ENCODE measurements at places on chromosomes 5 and 9.

DNA sequence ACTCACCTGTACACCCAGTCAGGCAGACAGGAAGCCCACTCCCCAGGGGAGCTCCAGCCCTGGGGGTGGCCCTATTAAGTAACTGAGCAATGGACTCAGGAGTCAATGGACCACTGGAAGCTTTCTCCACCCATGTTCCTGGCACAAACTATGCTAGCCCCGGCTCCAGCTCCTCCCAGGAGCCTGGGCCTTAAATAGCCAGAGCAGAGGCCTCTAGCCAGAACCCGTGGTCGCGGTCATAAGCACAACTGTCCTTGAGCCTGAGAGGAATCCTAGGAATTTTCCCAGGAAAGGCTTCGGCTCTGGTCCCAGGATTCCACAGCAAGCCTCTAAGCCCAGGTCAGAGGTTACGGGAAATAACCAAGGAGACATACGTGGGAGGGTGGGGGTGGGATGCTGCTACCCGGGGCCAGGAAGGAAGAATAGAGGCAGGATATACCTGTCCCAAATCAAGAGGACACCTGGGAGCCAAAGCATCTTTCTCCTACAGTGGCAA lies 5.5 kb downstream of the SEPTIN8 start:
- peak; percentile 46 for DNase-seq

- peak; percentile 10 for DNase-seq
Measured at GRCh38 chr9:79257790-79258351, 313.9 kb upstream of the TLE4 start.

GRCh38 chr5:150498501-150498900 lies 9.4 kb upstream of the NDST1 start:
- no peak for DNase-seq

DNA sequence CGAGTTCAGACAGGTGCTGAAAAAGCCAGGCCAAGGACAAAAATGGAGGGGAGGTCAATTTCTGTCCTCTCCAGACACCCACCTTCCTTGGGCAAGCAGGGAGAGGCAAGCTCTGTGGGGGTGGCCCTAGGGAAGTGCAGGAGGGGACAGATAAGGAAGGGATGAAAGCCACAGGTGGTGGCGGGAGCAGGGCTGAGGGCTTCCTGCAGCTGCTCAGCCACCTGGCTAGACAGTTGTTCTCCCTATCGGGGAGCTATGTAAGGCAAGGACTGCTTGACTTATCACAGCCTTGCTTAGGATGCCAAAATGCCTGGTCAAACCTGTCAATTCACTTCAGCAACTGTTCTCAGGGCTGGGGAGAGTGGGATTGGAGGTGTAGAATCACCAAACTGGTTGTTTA lies 266.1 kb downstream of the ZSWIM6 start:
- DNase-seq: no peak

- no peak for DNase-seq
Measured at GRCh38 chr5:118906947-118907346, 81.4 kb downstream of the DTWD2 start.

GRCh38 chr5:178431782-178432165 lies 158.4 kb downstream of the COL23A1 start:
- no peak for DNase-seq

DNA sequence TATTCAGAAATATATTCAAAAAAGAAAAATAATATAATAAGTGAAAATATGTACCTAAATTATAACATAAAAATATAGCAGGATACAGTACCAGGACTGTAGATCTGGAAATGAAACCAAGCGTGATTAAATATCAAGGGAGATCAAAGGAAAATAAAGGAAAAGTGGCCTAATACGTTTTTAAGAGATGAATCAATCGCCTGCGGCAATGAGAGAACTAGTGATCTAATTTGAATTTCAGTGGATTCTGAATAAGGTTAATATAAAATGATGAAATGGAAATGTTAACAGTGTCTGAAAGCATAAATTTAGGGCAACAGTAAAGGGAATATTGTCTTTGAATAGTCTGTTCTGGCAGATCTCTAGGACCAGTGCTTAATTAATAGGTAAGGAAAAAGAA lies 1761.9 kb upstream of the ACO1 start:
- DNase-seq: no peak

DNA sequence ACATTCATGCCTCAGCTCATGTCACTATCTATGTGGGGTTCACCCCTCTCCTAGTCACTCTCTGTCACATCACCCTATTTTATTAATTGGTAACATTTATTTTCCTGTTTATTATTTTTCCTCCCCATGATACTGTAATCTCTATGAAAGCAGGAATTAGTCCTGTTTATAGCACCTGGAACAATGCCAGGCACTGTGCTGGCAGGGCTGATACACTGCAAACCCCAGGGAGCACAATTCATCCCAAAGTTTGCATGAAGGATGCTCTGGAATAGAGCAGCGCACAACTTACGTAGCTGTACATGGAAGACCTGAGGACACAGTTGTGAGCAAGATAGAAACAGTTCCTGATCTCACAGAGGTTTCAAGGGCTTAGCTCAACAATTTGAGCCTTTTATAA lies 103.2 kb downstream of the NSG2 start:
- no peak for DNase-seq

- DNase-seq: peak; percentile 29
Measured at GRCh38 chr5:178418471-178419010, 171.7 kb downstream of the COL23A1 start.

DNA sequence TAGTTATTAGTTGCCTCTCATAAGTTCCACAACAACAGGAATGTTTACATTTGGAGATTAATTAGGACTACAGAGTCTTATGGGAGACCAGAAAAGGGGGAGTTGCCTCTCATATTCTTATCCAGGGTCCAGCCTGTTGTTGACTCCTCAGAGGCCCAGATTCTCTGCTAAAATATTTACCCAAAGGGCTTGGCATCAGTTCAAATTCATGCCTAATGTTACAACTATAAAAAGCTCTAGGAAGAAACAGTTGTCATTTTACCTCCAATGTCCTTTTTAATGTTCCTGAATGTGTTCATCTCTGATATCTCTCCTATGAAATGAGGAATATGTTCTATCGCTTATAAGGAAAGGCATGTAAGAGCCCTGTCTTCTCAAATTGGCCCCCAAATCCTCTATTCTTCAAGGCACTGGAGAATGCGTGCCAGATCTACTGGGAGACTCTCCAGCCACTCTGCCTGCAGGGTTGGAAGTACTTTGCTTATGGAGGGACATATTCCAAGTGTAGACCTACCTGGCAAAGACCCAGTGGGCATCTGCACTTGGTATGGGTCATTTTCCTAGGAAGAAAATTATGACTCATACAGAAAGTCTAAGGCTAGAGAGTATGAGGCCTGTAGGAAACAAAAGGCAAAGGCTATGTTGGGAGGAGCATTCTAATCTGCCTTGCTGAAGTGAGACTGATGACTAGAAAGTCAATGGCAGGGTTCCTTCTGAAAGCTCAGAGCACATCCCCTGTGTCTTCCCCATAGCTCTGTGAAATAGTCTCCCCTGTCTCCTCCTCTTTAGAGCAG lies 192.6 kb downstream of the ESM1 start:
- DNase-seq: peak; percentile 65

DNA sequence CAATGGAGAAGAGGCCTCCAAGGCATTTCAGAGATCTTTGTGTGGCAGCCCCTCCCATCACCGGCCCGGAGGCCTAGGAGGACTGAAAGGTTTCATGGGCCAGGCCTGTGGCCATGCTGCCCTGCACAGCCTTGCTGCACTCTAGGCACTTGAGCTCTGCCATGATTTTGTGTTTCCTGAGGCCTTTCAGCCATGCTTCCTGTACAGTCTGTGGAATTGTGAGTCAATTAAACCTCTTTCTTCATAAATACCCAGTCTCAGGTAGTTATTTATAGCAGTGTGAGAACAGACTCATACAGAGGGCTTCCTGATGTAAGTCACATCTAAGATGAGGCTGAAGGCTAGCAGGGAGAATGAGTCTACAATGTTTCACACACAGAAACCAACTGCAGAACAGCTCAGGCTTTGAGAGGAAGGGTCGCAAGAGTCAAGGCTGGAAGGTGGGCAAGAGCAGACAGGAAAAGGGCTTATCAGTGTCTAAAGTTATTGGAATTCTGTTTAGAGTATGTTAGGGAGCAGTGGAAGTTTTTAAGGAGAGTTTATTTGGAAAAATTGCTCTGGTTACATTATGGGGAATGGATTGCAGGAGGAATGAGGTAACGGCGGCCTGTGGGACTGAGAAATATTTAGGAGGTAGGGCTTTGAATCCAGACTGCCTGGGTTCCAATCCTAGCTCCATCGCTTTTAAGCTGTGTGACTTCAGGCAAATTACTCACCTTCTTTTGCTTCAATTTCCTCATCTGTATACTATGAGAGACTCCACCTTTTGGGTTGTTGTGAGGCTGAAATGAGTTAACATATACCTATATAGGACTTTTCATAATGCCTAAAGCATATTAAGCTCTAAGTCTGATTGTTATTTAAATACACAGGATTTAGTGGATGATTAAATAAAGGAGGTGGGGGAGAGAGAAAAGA lies 291.2 kb downstream of the CWC27 start:
- no peak for DNase-seq

DNA sequence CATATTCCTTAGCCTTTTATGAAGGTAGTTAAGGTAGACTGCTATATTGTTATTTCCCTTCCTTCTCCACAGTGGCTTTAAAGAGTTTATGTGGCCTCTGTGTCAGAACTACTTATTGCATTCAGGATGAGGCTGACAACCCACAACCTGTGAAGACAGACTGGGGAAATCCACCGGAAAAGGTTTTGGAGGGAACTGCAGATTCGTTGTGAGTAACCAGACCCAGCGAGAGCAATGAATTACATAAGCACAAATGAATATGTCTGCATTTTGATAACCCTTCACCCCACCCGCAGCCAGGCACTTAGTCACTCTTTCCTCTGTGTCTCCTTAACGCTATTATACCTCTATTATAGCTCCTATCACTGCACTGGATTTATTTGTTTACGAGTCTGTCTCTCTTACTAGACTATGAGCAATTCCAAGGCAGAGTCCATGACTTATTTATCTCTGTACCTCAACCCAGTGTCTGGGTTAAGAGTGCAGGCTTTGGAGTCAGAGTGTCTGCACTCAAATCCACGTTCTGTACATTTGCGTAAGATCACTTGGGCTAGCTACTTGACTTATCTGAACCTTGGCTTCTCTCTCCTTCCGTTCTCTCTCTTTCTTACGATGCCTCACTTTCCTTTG lies 19.2 kb downstream of the KCTD16 start:
- DNase-seq: no peak

GRCh38 chr9:95226921-95227320 lies 90.6 kb downstream of the FANCC start:
- no peak for DNase-seq

GRCh38 chr9:89453452-89453851 lies 44.5 kb downstream of the SEMA4D start:
- DNase-seq: no peak

DNA sequence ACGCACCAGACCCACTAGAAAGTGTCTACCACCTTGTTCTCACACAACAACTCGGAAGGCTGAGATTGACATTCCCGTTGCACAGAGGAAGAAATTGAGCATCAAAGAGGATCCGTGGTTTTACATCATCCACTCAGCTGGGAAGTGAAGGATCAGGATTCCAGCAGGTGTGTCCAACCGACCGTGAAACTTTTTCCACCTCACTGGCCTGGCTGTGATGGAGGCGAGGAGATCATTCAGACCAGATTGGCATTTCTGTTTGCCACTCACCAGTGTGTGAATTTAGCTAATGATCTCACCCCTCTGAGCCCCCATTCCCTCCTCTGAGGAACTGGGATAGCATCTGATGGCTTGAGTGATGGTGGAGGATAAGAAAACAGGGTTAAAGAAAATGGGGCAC lies 46.7 kb upstream of the CPLX2 start:
- peak; percentile 64 for DNase-seq

GRCh38 chr5:107669096-107670031 lies 1.4 kb downstream of the EFNA5 start:
- peak; percentile 28 for DNase-seq

- no peak for DNase-seq
Measured at GRCh38 chr5:128483738-128484137, 54.3 kb downstream of the FBN2 start.

- peak; percentile 8 for DNase-seq
Measured at GRCh38 chr9:126146254-126147145, 180.1 kb upstream of the MVB12B start.

DNA sequence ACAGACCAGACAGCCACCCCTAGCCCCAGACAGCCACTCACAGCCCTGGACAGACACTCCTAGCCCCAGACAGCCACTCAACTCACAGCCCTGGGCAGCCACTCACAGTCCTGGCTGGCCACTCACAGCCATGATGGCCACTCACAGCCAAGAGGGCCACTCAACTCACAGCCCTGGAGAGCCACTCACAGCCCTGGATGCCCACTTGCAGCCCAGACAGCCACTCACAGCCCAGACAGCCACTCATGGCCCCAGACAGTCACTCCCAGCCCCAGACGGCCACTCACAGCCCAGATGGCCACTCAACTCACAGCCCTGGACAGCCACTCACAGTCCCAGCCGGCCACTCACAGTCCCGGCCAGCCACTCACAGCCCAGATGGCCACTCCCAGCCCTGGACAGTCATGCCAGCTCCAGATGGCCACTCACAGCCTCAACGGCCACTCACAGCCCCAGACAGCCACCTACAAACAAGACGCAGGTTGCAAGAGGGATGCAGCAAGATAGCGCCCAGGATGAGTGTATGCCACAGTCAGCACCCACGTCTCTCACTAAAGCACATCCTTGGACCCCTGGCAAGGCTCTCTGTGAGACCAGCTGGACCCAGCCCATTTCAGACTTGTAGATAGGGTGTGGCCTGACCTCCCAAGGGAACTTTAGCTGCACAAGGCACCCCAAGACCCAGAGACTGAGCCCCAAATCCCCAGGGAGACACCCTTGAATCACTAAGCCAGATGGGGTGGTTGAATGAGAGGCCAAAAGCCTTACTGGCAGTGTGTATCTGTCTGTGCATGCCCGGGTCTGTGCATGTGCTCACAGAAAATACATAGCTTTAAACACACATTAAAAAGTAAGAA lies 22.4 kb downstream of the ZDHHC11B start:
- peak; percentile 68 for DNase-seq

GRCh38 chr5:128572051-128572929 lies 34.2 kb upstream of the FBN2 start:
- DNase-seq: no peak

GRCh38 chr9:104858846-104859245 lies 69.1 kb downstream of the ABCA1 start:
- no peak for DNase-seq

DNA sequence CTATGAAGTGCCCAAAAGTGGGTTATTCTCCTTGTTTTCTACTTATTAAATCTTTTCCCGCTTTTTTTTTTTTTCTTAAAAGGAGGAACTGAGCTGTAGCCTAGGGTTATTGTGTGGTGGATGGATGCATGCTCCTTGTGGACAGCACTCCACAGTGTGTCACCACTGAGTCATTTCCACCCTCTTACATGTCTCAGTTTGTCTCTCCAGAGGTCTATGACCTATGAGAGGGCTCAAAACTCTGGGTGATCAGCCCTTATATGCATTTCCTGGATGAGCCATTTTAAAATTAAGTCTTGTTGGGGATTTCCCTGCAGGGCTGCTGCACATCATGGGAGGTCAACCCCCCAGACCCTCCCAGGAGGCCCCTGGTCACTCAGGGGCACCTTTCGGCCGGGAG lies 102.2 kb upstream of the MOCS2 start:
- no peak for DNase-seq

- no peak for DNase-seq
Measured at GRCh38 chr5:181173027-181173419, 25.6 kb downstream of the OR2V2 start.
